ENCODE measurements at places on chromosomes 5 and 9.
A peak's percentile ranks its signal among the peaks of the same experiment; 100 is the strongest.

DNA sequence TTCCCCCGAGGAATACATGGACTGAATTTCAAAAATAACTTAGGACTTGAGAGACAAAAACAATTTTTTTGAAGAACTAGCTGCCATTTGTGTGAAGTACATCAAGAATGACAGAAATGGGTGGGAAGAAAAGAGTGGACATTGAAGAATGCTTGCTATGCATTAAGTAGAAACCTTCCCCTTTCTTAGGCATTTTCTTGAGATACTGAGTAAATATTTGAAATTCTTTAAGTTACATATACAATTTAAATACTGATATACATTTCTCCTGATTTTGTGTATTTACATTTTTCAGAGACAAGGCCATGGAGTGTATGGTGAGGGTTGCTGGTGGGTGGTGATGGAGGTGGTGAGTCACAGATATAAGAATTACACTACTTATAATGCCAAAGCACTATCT, 319.3 kb upstream of the ADAMTSL1 start:
- no peak for DNase-seq

DNA sequence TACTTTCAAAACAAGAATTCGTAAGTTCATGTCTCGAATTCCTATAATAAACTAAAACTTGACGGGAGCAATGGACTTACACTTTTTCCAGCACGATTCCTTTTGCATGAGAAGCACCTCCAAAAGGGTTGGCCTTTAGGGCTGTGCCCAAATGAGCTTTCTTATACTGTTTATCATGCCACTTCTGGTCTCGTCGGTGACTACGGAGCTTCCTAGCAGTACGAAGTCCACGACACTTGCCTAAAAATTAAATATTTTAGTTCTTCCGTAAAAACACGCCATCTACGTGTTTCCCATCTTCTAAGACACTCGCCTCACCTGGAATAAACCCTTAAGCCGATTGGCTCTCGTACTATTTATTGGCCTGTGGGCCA, 554 bp downstream of the RPS23 start:
- peak; percentile 11 for DNase-seq

GRCh38 chr5:77960305-77960704, 184.2 kb upstream of the TBCA start:
- no peak for DNase-seq

DNA sequence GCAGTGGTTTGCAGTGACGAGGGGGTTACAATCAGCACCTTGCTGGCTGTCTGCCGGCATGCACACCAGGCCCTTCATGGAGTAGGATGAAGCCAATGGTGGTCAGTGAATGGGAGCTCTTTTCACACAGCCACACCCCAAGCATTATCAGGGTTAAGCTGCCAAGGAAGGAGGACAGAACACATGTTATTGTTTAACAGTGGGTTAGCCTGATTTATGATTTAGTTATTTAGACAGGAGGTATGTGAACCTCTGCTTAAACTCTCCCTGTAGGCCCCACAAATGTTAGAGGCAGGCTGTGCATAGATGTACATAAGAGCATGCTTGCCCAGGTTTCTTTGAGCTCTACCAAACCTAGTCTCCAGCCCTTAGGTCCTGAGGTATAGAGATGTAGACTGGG, 262.9 kb downstream of the SPOCK1 start:
- DNase-seq: no peak

DNA sequence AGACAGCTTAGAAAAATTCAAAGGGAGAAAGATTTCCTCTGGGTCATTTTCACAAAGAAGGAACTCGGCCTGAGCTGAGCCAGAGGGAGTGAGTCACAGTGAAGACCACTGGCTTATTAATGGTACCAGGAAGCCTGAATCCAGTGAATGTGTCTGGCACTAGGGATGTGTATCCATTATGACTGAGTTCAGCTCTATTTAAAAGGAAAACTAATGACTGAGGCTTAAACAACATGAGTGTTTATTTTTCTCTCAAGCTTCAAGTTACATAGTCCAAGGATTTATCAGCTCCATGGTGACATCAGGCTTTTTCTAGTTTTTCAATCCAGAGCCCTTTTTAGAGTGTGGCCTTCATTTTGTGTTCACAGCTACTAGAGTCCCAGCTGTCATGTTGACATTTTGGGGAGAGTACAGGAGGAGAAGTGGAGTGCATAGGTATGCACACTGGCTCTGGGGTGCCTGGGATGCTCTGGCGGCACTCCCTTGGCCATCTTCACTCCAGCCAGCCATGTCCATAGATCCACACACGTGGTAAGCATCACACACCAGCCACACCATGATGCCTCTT, 159.5 kb upstream of the ERCC6L2 start:
- no peak for DNase-seq

DNA sequence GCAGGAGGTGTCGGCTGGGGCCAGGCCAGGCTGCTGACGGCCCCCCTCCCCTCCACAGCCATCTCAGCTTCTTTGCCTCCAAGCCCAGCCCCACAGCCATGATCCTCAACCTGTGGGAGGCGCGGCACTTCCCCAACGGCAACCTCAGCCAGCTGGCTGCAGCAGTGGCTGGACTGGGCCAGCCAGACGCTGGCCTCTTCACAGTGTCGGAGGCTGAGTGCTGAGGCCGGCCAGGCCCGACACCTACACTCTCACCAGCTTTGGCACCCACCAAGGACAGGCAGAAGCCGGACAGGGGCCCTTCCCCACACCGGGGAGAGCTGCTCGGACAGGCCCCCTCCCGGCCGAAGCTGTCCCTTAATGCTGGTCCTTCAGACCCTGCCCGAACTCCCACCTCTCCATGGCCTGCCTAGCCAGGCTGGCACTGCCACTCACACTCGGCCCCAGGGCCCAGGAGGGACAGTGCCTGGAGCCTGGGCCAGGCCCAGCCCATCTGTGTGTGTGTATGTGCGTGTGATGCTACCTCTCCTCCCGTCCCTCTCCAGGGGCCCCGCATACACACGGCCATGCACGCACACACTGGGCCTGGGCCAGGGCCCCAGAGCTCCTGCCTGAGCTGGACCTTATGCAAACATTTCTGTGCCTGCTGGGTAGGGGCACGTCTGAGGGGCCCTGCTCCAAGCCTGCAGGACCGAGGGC, 19.3 kb downstream of the HK3 start:
- no peak for DNase-seq

GRCh38 chr5:9573796-9574195, 27.9 kb upstream of the SEMA5A start:
- no peak for DNase-seq

- peak; percentile 70 for DNase-seq
Observed at GRCh38 chr9:98974994-98975712, 31.4 kb downstream of the COL15A1 start.

- DNase-seq: no peak
Observed at GRCh38 chr5:79837761-79838551, 148.3 kb downstream of the CMYA5 start.

- peak; percentile 62 for DNase-seq
Observed at GRCh38 chr5:39948867-39949468, 524.2 kb upstream of the DAB2 start.

DNA sequence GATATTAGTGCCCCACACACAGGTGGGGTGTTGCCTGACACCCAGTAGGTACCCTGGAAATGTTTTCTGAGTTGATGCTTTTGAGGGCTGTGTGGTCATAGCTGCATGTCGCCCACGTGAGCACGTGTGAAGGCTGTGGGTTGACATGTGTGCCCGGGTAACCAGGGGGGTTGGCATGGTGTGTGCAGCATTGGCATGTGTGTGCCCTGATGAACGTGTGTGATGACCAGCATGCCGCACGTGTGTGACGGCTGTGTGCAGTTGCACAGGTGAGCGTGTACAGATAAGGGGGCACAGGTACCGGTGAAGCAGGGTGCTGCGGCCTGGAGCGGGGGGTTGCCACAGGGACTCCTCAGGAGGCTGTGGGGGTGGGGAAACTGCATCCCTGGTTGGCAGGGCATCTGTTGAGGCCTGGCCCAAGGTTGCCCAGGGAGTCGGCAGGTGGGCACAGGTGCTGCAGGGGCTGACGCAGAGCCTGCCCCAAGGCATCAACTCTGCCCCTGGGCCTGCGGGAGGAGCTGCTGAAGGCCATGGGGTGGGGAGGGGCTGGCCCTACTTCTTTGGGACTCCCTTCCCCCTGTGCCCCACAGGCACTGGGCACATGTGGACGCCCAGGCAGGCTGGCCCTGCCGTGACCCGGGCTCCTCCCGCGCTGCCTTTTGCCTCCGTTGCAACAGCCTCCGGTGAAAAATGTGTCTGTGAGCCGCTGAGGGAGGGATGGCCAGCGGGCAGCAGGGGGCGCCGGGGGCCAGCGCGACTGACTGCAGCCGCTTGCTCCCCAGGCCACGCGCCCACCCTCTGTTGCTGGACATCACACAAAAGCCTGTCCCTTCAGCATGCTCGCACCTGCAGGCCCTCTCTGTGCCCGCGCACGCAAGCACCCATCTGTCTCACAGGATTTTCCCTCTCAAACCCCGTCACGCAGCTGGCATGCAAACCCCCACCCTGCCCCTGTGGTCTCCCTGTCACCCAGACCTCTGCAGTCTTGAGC, 2.2 kb downstream of the UNC5A start:
- DNase-seq: peak; percentile 43

- DNase-seq: no peak
Observed at GRCh38 chr9:37977851-37978480, 74.0 kb upstream of the SLC25A51 start.

DNA sequence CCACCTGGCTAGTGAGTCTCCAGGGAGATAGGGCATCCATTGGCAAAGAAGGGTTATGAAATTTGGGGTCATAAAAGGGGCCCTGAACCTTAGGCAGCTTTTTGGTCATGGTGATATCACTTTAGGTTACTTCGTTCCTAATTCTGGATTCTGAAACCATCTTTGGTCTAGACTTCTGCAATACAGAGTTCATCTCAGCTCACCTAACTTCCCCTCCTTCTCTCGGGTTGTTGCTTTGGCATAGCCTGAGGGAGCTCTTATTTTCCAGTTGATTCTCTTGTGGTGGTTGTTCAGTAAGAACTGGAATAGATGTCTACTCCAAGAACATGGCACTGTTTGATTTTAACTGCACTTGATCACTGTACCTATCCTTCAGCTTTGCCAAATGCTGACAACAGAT, 148.9 kb upstream of the RUSC2 start:
- no peak for DNase-seq

- no peak for DNase-seq
Observed at GRCh38 chr5:174626369-174626920, 97.9 kb upstream of the MSX2 start.

- DNase-seq: no peak
Observed at GRCh38 chr9:84436386-84437109, 96.0 kb upstream of the SLC28A3 start.

GRCh38 chr9:1832960-1833359, 182.2 kb upstream of the SMARCA2 start:
- DNase-seq: no peak

GRCh38 chr5:79111960-79112702, 522 bp downstream of the BHMT start:
- DNase-seq: no peak

- no peak for DNase-seq
Observed at GRCh38 chr9:77016121-77016525, 3.3 kb upstream of the FOXB2 start.

DNA sequence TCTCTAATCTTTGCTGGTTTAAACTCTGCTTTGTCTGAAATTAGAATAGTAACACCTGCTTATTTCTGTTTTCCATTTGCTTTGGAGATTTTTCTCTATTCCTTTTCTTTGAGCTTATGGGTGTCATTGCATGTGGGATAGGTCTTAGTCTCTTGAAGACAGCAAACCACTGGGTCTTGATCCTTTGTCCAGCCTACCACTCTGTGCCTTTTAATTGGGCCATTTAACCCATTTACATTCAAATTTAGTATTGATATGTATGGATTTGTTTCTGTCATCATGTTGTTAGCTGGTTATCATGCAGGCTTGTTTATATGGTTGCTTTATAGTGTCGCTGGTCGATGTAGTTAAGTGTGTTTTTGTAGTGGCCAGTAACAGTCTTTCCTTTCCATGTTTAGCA, 914.7 kb downstream of the MAT2B start:
- no peak for DNase-seq

DNA sequence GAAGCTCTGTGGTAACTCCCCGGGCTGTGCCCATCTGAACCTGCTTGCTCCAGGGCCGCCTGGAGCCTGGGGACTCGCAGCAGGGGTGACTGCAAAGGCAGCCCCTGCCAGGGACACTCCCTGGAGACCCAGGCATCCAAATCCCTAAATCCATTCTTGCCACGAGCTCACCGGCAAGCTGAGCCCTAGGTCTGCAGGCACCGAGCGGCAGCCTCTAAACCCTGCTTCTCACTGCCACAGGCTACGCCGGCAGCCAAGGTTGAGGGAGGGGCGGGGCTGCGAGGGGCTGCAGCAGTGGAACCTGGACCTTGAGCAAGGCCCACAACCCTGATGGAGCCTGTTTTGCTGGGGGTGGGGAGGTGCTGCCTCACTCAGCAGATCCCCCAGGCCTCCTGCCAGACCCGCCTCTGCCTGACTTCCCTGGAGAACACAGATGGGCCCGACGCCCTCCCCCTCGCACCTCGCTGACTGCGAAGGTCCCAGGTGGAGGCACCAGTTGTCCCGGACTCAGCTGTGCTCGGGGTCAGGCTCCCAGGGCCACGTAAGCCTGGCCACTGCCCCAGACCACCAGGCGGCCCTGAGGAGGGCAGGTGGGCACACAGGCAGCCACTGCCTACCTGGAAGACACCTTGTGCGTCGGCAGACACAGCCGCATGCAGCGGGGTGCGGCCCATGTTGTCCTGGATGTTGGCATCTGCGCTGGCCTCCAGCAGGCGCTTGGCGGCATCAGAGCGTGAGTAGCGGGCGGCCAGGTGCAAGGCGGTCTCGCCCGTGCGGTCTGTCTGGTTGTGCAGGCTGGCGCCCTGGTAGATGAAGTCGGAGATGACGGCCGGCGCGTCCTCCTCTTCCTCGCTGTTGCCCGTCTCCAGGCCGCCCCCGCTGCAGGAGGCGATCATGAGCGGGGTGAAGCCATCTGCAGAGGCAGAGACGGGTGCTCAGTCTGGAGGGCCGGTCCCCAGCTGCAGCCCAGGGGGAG, 17.4 kb upstream of the SEC16A start:
- DNase-seq: no peak

- DNase-seq: peak; percentile 95
Observed at GRCh38 chr9:130860458-130861316, 25.6 kb downstream of the ABL1 start.

DNA sequence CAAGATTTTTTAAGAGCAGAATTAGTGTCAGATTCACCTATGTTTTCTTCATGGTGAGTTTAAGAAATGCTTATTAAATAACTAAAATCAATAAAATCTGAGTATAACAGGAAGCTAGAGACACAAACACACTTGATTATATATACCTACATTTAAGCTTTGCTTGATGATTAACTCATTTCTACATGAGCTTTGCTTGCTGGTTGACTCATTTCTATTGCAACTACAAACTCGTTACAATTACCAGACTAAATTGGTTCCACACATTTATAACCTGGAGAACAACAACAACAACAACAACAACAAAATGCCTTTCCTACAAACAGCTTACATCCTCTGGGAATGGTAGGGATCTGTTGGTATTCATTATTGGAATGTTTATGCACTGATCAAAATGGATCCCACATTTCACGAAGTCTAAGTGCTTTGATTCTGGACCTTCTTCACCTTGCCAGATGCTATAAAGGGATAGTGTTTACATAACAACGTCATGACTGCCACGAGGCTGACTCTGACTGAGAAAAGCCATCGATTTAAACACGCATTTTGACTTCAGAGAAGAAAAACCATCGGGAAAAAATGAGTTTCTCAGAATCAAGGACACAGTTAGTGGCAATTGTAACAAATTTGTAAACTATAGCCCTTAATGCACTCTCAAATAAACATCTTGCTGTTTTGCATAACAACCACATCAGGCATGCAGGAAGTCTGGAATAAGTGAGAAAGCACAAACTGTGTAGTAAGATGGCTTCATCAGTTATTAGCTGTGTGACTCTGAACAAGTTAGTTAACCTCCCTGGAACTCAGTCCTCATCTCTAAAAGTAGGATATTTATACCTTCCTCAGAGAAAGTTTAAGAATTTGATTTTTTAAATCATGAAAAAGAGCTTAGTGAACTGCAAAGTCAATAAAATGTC, 49.8 kb downstream of the RASEF start:
- no peak for DNase-seq
